Mesothelial cell of epicardium (in vitro differentiated cells): ENCODE measurements at places on chromosomes 2 and 18.
A peak's percentile ranks its signal among the peaks of the same experiment; 100 is the strongest.

DNA sequence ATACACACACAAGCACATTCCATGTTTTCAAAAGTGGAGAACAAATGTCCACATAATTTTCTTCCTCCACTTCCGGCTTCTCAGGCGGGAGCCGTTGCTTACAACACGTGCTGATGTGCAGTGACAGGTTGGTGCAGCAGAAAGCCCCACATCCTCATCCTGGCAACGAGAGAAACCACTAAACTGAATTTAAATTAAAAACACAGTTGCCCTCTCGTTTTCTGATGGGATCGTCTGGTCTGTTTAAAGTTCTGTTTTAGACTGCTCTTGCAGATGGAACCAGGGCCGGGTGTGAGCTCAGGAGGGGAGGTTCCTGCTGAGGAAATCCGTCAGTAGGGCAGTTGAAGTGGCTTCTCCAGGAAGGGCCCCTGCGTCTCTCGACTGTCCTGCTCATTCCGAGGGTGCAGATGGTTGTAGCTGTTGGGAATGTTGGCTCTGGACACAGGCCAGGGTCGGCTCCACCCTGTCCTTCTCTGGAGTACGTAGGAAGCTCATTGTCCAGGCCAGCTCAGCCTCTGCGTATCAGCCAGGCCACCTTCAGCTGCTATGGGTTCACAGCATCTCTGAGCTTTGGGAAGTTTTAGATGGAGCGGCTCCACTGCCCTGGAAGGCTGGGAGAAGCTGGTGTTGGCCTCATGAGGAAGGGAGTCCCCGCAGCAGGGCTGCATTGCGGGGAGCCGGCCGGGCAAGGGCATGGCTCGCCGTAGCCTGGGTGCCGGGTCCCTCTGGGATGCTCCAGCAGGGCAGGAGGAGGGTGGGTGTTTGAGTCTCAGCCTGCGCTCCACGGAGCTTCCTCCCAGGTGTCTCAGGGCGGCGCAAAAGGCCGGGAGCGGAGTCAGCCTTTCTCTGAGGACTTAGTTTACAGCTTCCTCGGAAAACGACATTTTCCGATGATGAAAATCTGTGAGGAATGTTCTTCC lies 58.3 kb downstream of the NFATC1 start:
- no peak for DNase-seq

GRCh38 chr2:233882353-233882752 lies 14.2 kb upstream of the MSL3B start:
- DNase-seq = no peak

GRCh38 chr2:127235082-127235702 lies 15.1 kb upstream of the CYP27C1 start:
- no peak for DNase-seq

DNA sequence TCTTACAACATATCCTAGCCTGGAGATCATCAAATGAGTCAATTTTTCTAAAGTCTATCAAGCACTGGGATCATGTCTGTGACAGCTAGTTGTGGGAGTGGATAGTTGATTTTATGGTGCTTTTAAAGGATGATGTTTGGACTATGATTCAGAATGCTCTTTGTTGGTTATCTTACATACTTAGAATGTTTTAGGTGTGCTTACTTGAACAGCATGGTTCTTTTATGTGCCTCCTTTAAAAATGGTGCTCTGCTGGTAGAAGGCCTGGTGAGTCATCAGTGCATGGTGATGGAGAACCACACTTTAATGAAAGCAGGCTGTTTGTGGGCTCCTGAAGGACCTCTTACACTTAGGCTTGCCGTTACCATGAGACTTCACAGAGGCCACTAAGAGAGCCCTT lies 682.7 kb upstream of the FANCL start:
- no peak for DNase-seq

DNA sequence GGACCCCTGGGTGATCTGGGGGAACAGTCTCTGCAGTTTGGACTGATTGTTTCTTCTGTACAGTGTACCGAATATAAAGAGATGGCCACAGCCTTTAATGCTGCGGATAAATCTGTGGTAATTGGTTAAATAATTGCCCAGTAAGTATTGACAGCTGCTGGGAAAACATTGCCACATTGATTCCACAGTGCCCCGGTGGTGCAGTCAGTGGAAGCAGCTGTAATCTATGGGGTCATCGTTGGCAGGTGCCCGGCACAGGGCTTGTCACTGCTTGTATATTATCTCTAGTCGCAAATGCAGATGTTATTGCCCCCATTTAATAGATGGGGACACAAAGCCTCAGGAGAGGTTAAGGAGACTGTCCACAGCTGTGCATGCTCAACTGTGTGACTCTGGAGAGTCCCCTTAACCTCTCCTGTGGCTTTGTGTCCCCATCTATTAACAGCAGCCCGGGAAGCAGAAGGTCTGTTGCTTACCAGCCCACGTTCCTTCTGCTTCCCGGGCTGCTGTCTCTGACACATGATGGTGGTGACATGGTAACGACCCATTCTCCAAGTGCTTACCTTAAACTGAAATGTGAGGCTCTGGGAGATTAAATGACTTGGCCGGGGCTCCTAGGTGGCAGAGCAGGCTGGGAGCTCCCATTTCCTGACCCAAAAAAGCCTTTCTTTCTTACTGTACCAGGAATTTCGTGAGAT lies 76.9 kb downstream of the NCK2 start:
- DNase-seq = no peak

DNA sequence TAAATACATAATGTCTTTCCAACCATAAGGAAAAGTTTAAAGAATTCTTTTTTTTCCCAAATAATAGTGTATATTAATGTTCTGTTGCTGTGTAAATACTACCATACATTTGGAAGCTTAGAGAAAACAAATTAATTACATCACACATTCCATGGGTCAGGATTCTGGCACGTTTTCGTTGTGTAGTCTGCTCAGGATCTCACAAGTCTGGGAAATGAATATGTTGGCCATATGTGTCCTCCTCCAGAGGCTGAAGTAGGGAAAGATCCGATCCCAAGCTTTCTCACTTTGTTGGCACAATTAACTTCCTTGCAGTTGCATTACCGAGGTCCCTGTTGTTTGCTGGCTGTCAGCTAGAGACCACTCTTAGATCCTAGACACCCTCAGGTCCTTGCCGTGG lies 83.9 kb downstream of the RPRM start:
- DNase-seq = no peak

DNA sequence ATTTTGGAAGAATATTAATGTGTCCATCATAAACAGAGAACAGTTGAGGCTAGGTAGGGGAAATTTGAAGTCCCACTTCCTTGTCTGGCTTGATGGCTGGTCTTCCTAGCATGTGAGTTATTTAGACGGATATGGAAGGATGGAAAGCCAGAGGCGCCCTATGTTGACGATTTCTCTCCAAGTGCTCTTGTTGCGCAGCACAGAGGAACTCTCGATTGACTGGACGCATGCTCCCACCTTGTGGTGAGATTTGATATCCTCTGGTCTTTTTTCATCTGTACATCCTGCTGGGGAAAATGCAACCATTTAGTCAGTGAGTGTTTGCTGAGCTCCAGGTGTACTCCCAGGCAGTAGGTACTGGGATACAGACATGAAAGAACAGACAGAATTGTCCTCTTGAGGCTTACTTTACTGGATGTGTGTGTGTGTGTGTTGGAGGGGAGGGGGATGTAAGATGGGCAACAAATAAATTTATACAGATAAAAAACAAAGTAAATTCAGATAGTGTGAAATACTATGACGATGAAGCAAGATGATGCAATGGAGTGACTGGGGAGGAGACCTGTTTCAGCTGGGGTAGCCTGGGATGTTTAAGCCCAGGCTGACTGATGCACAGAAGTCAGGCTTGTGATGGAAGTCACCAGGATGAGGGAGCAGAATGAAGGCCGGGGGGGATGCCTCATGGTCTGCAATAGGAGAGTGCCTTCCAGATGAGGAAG lies 137.2 kb downstream of the TRIM43 start:
- peak; percentile 63 for DNase-seq

GRCh38 chr2:166372046-166372445 lies 3.7 kb downstream of the SCN9A start:
- DNase-seq = no peak

DNA sequence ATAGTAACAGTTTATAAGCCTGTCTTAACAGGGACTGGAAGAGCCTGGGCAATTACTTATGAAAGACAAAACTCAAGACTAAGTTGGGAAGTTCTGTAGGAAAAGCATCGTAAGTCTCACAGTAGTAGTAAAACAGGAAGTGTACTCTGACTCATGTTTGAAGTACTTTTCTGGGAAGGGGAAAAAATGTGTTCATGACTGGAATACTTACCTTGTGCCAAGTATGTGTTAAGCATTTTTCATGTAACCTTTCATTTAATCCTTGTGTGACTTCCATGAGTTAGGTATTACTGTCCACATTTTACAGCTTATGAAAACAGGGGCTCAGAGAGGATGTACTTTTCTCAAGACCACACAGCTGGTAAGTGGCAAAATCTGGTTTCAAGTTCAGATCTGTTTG lies 13.7 kb upstream of the SKOR2 start:
- no peak for DNase-seq

DNA sequence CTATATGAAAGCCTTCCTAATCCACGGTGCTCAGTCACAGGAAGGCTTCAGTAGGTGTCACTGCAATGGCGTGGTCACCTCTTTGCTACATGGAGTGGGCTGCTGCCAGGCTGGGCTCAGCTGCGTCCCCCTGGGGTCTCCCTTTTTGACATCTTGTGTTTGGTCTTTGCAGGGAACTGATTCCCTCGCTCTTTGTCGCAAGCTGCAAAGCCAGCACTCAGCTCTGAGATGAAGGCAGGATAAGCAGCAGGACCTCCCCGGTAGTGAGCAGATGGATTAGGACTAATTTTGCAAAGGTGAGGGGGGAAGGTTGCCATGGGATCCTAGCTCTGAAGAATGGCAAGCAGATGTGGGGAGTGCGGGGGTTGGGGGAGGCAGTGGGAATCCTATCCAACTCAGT lies 173.9 kb upstream of the ARL4C start:
- DNase-seq = no peak

DNA sequence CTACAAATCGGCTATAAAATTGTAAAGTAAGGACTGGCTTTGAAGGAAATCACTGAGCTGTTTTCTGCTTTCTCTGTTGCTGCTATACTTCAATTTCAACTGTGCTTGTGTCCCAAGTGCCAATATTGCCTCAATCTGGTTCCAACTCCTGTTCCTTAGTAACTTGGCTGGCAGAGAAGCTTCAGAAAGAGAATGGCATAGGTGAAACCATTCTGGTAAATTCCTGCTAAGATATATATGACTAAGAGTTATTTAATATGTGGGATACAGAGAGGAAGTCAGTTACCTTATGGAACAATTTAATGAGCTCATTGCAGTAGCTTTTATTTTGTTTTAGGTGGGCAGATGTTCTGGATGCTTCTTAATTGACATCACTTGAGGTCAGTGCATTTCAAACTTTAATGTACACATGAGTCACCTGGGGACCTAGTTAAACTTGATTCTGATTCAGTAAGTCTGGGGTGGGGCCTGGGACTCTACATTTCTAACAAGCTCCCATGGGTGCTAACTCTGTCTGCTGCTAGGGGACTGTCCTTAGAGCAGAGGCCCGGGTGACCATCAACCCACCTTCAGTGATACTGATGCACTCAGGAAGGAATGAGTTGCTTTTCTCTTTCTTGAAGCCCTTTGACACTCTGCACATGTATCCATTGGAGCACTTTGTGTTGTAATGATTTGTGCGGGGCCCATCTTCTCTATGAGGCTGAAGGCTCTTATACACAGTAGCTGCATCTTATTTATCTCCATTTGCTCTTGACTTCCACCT lies 47.6 kb downstream of the LIPG start:
- DNase-seq = no peak

GRCh38 chr2:205128726-205129125 lies 553.6 kb upstream of the NRP2 start:
- DNase-seq = no peak

DNA sequence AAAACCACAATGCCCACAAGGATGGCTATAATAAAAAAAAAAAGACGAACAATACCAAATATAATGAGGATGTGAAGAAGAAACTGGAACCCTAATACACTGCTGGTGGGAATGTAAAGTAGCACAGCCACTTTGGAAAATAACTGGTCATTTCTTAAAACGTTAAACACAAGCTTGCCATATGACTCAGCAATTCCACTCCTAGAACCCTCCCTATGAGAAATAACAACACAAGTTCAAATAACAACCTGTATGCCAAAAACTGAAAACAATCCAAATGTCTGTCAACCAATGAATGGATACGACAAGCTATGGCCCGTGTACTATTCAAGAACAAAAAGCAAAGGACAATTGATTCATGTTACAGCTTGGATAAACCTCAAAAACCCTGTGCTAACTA lies 7.0 kb upstream of the ALPK2 start:
- no peak for DNase-seq

GRCh38 chr2:197360744-197361156 lies 50.2 kb upstream of the ANKRD44 start:
- no peak for DNase-seq

GRCh38 chr2:27071990-27072830 lies 756 bp upstream of the OST4 start:
- peak; percentile 86 for DNase-seq

- DNase-seq = no peak
Observed at GRCh38 chr2:20288642-20289340, 61.9 kb downstream of the PUM2 start.

DNA sequence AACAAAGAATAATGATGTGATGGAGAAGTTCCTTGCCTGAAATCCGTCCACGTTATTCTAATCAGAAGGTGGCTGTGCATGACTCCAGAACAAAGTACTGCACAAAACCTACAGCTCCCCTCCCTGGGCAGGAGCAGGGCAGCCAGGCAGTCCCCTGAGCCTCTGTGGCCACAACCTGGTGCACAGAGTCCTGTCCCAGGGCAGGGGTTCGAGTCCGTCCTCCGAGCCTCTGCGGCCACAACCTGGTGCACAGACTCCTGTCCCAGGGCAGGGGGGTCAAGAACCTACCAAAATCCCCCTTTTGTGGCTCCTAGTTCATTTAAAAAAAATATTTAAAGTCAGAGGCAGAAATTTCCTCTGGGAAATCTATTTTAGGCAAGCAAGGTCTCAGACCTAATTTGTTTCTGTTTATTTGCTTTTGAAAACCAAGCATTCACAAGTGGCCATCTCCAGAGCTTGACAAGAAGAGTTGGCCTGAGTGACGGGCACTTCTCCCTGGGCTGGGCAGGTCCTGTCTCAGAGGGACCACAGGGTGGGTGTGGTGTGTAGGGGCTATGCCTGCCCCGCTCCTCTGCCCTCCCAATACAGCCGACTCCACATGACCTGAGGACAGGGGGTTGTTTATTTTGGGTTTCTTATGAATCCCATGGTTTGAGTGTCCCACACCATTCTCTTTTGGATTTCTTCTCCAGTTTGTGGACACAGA lies 255.9 kb upstream of the PXDN start:
- DNase-seq = no peak

GRCh38 chr2:214774108-214774507 lies 35.4 kb downstream of the BARD1 start:
- no peak for DNase-seq
